Fibroblast of the aortic adventitia (primary cell): ENCODE measurements at places on chromosomes 6 and 20. TPM values are rescaled to one million over a fixed set of nuclear protein-coding genes. Genes with fewer than 3 reads are reported as not detected.
A peak's percentile ranks its signal among the peaks of the same experiment; 100 is the strongest.

Gene KIAA1755
- 4.9 and 10.8 TPM in 2 replicates for total RNA-seq

Gene SPATA25
- total RNA-seq, result 2.1 and 9.6 TPM in 2 replicates

Gene KIFC1
- total RNA-seq, result 49.3 TPM in 1 of 2 replicates, not detected in the other

Gene CST5
- not detected in 2 replicates for total RNA-seq

Gene GNMT
- total RNA-seq, result 0.25 and 0.36 TPM in 2 replicates

DNA sequence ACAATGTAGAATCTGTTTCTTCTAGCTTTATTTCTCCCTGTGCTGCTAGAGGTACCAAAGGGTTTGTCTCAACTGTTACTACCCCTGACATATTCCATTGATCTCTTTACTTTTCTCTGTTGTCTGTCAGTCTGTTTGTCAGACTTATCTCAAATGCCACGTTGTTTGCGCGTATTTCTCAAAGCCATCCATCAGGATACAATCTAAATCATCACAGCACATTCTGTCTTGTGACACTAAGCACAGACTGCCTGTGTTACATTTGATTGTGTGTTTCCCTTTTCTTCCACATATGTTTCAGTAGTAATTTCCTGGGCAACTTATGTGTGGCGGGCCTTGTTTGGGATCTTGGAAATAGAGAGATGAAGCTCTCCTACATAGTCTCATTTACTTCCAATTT, 30.2 kb upstream of the SERINC3 start:
- DNase-seq, result no peak

DNA sequence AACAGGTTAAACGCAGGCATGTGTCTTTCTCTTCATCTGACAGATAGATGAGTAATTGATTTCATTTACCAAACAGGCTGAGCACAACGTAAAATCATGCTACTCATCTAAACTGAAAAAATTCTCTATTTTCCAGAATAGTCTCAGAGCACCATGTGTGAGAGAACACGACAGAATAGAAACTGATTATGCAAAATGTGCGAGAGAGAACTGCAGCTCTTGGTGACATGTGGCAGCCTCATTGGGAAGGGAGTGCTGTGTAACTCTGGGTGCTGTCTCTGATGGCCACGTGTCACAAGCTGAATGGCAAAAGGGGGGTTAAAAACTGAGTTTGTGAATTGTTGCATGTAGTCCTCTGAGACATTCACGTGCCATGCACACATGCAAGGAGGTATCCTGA, 143.7 kb upstream of the ATXN1 start:
- DNase-seq, result no peak

DNA sequence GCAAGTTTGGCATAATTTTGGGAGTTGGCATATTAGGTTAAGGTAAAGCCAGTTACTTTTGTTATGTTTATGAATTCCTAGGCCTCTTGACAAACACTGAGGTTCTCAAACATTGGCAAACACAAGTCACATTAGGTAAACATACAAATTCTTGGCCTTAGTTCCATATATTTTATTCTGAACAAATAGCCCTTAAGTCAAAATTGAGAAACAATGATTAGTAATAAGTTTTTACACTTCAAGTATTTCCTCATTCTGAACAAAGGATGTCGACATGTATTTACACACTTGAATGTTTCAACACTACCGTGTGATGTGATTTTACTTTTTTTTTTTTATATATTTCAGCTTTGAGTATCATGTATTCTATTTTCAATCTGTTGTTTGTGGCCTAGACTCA, 3.8 kb upstream of the ECHDC1 start:
- DNase-seq, result peak; percentile 39

DNA sequence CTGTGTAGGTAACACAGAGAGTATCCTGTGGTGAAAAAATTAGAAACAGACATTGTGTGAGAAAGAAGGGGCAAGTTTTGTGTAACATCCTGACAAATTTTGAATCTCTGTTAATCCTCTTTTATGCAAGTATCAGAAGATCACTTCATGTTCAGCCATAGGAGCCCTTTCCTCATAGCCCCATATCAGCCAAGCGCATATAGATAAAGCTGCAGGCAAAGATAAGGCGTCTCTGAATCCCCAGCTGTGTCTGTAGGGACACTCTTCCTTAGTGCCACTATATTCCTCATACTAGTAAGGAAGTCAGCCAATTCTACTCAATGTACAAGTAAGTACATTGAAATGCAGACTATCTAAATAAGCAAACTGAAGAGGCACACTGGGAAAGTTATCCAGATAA, 22.3 kb downstream of the HTR1E start:
- no peak for DNase-seq

DNA sequence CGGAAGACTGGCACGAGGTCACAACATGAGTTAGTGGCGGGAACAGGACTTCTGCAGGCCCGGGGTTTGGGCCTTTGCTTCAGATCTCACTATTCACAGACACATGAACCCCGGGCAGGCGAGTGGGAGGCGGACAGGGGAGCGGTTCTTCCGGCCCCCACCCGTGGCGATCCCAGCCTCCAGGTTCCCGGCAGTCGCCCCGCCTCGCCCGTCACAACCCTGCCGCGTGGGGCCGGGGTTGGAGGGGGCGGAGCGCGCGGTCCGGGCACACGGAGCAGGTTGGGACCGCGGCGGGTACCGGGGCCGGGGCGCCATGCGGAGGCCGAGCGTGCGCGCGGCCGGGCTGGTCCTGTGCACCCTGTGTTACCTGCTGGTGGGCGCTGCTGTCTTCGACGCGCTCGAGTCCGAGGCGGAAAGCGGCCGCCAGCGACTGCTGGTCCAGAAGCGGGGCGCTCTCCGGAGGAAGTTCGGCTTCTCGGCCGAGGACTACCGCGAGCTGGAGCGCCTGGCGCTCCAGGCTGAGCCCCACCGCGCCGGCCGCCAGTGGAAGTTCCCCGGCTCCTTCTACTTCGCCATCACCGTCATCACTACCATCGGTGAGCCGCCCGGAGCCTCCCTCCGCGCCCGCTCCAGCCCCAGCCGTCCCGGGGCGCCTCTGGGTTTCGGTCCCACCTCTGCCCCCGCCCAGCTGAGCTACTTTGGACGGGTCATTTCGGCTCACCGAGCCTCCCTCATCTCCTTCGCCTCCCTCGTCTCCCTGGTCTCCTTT, at the start of gene KCNK15:
Gene KCNK15, plus strand, starts transcription at position 268 of the 769 bp plus-strand sequence. Its CDS starts 46 bp downstream, at position 314.
- DNase-seq, result no peak

GRCh38 chr6:135180542-135181332, at the start of gene MYB:
Gene MYB (plus strand): TSS chr6:135181308. CDS start chr6:135181514, 206 bp downstream.
- DNase-seq, result peak; percentile 29

GRCh38 chr20:47887064-47887463, 101.8 kb upstream of the SULF2 start:
- DNase-seq, result no peak

GRCh38 chr20:37310951-37311350, 21.5 kb downstream of the MANBAL start:
- DNase-seq, result no peak

- DNase-seq, result peak; percentile 77
Measured at GRCh38 chr6:120198033-120198432, 848.5 kb upstream of the MAN1A1 start.

DNA sequence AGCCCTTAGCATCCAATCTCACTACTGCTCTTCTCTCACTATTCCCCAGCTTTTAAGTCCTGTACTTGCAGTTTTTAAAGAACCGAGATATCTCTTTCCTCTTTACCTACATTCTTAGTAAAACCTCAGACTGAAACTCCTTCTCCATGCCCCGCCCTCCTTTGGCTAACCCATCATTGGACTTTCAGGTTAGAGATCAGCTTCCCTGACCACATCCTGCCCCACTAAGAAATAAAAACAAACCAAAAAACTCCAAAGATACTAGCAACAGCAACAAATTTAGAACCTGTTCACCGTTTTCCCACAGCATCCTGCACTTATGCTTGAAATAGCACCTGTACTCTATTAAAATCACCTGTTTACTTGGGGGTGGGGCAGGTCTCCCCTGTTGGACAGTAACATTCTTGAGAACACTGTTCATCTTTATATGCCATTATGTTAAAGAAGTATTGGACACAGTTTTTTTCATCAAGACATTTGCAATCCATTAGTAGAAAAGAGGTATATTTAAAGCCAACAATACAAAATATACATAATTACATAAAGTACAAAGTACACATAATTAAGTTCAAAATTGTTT, 16.3 kb upstream of the SMAP1 start:
- no peak for DNase-seq

DNA sequence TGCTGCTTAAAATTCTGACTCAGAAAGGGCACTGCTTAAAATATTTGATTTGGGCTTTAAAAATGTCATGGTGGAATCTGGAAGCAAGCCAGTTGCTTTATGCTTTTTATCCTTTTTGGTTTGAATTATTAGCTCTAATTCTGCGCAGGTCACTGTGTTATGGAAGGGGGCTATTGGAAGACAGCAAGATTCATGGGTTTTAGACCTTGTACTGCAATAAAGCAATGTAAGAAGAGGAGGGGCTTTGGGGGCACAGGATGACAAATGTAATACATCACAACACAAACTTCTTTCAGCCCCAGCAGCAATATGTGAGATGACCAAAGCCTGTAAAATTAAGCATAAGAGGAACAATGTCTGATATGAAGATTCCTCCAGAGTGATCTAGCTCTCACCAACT, 68.4 kb downstream of the TFAP2B start:
- DNase-seq, result no peak

- no peak for DNase-seq
Measured at GRCh38 chr6:2114100-2114499, 131.3 kb downstream of the GMDS start.

DNA sequence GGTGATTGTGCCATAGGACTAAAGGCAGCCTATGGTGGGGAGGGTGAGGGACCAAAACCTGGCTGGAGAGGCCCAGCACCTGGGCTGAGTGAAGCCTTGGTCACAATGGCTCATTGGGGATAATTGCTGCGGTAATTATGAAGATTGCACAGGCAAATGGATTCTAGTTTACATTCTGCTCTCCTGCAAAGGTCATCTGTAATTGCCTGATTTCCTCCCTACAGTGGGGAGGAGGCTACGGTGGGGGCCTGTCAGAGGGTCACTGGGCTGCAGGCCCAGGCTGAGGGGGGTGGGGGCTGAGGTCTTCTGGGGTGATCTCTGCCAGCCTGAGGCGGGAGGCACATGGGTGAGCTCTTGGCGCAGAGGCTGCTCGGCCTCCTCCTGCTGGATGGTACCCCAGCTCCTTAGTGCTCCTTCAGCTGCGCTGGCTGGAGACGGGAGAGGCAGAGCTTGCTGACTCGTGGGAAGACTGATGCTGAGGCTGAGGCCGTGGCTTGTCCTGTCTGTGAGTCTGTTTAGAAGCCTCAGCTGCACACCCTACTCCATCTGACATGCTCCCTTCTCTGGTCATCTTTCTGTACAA, 30.3 kb downstream of the PACSIN1 start:
- DNase-seq, result no peak

- peak; percentile 61 for DNase-seq
Measured at GRCh38 chr6:81748994-81749393, 3.5 kb downstream of the TENT5A start.

- no peak for DNase-seq
Measured at GRCh38 chr20:45902199-45902701, 9.7 kb downstream of the PLTP start.

GRCh38 chr6:105832313-105832761, 253.8 kb upstream of the PRDM1 start:
- no peak for DNase-seq

DNA sequence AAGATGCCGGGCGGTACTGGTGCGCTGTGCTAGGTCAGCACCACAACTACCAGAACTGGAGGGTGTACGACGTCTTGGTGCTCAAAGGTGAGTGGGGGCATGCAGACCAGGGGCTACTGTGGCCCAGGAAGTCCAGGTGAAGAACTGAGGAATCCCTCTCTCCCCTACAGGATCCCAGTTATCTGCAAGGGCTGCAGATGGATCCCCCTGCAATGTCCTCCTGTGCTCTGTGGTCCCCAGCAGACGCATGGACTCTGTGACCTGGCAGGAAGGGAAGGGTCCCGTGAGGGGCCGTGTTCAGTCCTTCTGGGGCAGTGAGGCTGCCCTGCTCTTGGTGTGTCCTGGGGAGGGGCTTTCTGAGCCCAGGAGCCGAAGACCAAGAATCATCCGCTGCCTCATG, 1.0 kb downstream of the LY6G6F start:
- no peak for DNase-seq

- no peak for DNase-seq
Measured at GRCh38 chr6:42762426-42762859, 16.5 kb upstream of the TBCC start.

DNA sequence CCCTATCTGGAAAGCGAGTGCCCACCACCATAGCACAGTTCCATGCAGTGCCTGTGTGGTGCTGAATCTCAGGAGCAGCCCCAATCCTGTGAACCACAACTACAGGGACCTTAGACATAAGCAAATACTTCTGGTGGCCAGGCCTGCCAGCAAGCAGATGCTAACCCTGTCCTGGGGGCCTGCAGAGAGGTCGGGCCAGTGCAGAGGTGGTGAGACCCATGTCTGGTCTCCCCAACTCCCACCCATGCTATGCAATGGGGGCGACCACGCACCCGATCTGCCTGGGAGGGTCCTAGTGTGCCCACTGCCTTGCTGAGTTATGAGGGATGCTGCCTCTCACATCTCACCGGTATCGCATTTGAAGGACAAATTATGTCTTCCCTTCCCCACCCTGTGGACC, 151.6 kb upstream of the ZNF337 start:
- no peak for DNase-seq

DNA sequence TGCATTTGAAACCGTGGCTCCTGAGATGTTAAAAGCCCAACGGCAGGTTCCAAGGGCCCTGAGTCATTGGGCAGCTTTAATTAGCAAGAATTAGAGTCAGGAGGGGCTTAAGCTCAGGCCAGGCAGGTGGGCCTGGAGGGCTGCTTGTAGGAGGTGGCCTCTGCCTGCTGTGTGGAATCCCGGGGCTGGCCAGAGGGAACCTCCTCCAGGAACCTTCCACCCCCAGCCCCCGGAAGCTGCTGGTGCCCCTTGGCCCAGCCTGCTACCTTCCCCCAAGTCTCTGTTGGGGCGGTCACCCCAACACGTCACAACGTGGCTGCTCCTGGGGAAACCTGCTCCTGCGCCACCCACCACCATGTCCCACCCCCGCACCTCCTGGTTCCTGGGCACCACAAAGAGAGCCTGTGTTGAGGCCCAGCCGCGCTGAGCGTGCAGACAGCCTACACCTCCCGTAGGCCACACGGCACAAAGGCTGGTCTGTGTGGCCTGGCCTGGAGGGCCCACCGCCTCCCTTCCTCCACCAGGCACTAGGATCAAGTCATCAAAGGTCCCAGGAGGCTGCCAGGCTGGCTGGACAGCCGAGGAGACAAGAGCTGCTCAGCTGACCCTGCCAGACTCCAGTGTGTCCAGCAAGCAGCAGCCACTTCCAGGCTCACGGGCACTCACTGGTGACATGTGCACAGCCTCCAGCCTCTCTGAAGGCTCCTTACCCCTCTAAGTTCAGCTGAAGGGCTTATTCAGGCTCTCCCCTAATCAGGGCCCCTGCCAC, 86.3 kb downstream of the SNX5 start:
- no peak for DNase-seq

DNA sequence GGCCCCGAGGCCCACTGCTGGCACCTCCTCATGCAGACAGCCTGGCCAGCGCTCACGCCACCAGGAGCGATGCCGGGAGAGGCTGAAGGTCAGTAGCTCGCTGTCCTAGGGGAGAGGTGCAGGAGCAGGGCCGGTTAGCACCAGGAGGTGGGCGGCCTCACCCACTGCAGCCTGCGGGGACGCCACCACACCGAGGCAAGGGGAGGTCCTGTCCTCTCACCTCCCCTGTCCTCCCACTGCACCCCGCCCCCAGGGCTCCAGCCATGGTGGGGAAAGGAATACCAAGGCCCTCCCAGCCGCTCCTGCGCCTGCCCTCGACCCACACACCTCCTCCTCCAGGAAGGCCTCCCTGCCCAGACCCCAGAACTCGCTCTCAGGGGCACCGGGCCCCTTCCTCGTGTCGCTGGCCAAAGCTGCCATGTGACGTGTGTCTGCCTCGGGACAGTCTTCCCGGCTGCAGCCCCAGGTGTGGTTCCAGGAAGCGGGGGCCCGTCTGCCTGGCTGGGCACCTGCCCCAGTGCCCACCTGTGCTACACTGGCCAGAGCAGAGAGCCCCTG, 6.5 kb downstream of the NKAIN4 start:
- no peak for DNase-seq
